ENCODE measurements at places on chromosomes 3 and 15. TPM values are rescaled to one million over a fixed set of nuclear protein-coding genes. Genes with fewer than 3 reads are reported as not detected.
A peak's percentile ranks its signal among the peaks of the same experiment; 100 is the strongest.

CTXND1 gene
- total RNA-seq = 1.8 TPM

SRP14 gene
- 357 TPM for total RNA-seq

CYP19A1 gene
- total RNA-seq = 17.3 TPM

PRTG gene
- total RNA-seq = 2.1 TPM

FBN1 gene
- 144 TPM for total RNA-seq

ZNF502 gene
- total RNA-seq = 8.1 TPM

DNA sequence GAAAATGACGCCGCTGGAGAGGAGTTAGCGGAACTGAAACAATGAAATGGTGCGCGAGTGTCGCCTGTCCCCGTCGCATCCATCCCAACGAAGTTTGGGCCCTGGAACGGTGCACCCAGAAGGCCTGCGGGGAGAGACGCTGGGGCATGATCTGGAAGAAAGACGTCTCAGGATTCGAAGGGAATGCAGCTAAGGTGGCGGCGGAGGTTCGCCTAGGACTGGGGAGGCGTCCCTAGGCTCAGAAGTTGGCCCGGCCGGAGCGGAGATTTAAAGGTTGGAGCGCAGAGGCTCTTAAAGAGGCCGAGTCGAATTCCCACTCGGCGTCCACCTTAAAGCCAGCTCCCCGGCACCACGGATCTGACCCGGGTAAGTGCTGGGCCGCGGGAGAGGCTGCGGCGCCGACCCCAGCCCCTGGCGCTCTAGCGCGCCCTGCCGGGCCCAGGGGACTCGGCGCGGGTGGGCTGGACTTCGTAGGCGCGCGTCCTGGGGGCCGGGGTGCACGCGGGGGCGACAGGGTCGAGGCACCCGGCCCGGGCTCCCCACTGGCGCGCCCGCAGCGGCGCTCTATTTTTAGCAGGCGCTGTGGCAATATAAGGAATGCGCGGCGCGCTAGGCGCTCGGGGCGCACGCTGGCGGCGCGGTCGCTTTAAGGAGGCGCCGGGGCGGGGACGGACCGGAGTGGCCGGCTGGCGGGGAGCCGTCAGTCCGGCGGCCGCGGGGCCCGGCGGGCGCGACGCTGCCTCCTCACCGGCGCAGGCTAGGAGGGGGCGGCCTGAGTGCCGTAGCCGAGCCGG, at the start of gene MRAS:
Gene MRAS, plus strand, starts transcription at position 620 of the 794 bp plus-strand sequence. CDS start 24,305 bp downstream, outside the sequence.
- H3K27ac ChIP-seq = peak within 1 kb of the TSS; percentile 98
- H3K27me3 ChIP-seq = no peaks in the 10 kb centered on the region

GRCh38 chr3:105791131-105791530, 77.7 kb downstream of the CBLB start:
- H3K36me3 ChIP-seq = no peaks in the 10 kb centered on the region
- DNase-seq = no peak
- H3K4me1 ChIP-seq = peaks cover 3% of the 10 kb centered on the region
- no peaks in the 10 kb centered on the region for H3K27me3 ChIP-seq

- H3K36me3 ChIP-seq = no peaks in the 10 kb centered on the region
- no peaks in the 10 kb centered on the region for H3K4me1 ChIP-seq
- H3K4me3 ChIP-seq = no peak overlapping the region
- H3K27me3 ChIP-seq = no peaks in the 10 kb centered on the region
These were observed 285.1 kb upstream of the MANF start for GRCh38 chr3:51099794-51100535.

DNA sequence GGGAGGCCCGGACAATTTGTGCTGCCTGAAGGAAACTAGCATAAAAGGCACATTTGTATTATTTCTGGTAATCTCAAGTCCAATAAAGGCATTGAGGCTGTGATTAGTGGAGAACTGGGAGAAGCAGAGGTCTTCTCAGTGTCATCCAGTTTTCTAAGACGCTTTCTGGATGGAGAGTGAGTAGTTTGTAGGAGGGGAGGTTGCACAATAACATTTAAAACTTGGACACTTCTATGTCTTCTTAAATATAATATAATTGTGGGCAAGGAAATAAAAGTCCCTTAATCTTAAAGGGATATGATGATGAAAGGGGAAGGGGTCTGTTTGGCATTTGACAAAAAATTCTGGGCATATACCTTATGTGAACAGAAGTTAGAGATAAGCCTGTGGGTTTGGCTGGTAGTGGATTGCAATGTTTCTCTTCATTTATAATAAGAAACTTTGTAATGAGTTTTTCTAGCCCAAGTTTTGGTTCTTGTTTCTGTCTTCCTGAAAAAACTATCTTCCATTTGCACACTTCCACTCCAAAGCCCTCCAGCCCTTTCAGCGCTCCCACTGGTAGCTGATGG, 291.6 kb upstream of the TGFBR2 start:
- peaks cover 4% of the 10 kb centered on the region for H3K4me1 ChIP-seq
- no peaks in the 10 kb centered on the region for H3K36me3 ChIP-seq
- H3K27ac ChIP-seq = no peak overlapping the region
- no peaks in the 10 kb centered on the region for H3K27me3 ChIP-seq
- no peak overlapping the region for H3K4me3 ChIP-seq
